Muscle of arm (tissue), 14 donors: ENCODE measurements at places on chromosomes 5 and 9.
A peak's percentile ranks its signal among the peaks of the same experiment; 100 is the strongest.

GRCh38 chr9:34630402-34631154 lies 1.7 kb upstream of the ARID3C start:
- DNase-seq: no peak

- no peak for DNase-seq
These were observed 75.1 kb downstream of the MRPS27 start for GRCh38 chr5:72244862-72245371.

DNA sequence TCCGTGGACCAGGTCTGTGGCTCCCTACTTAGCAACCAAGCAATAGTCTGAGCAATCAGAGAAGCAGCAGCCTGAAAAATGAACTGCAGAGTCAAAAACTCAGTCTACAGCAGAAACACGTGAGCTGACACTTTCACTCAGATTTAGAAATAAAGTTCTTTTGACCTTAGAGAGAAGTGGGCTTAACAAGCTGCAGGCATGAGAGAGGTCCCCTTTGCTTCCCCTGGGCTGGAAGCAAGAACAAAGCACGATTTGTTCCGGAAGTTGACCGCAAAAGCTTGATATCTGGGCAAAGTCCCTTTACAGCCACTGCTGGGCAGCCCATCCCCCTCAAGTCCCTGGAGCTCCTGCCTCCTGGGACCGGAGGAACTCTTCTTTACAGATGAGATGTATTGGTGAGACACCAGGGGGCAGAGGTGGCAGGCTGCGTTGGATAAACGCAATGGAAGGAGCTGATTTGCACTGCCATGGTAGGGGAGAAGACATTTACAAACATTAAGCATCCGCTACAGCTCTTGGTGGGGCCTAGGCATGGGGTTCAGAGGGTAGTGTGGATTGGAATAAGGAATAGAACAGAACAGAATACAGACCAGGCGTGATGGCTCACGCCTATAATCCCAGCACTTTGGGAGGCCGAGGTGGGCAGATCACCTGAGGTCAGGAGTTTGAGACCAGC lies 5.8 kb upstream of the SOWAHA start:
- no peak for DNase-seq

DNA sequence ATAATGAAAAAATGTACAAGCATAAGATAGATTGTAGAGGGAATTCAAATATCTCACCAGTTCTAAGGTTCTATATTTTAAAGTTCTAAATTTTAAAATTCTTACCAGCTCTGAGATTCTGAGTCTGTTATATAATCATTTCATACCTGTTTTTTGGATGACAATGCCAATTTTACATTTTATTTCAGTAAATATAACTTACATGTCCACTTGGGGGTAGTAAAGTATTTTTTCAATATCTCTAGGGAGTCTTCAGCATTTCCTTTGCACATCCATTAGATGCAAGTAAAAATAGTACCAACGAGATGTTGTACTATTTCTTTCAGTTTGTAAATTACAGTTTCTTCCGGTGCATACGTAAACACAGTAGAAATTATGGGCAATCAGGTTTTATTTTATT lies 25.7 kb downstream of the NMUR2 start:
- DNase-seq: no peak

DNA sequence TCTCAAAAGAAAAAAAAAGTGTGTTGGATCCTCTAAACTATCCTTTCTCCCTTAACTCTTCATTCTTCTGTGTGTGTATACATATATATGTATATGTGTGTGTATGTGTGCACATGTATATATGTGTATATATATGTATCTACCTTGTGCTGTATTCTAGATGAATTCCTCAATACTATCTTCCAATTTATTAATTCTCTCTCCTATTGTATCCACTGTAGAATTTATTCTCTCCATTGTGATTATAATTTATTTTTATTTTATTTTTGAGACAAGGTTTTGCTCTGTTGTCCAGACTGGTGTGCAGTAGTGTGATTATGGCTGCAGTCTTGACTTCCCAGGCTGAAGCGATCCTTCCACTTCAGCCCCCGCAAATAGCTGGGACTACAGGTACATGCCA lies 147.1 kb upstream of the ZNF618 start:
- no peak for DNase-seq

- no peak for DNase-seq
These were observed 228.2 kb downstream of the TLE1 start for GRCh38 chr9:81461196-81461595.

GRCh38 chr5:172594867-172595466 lies 46.1 kb upstream of the NEURL1B start:
- DNase-seq: no peak

DNA sequence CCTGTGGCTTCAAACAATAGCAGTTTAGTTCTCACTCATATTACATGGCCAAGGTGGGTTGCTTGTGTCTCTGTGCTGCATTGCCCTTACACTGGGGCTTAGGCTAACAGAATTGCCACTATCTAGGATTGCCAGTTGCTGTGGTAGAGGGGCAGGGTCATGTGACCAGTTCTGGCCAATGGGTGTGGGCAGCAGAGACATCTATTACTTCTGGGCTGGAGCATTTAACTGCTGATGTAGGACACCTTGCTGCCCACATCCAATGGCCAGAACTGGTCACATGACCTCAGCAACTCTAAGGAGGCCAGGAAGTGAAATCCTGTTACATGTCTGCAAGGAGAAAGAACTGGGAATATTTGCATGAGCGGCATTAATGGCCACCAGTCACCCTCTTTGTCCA lies 199.3 kb downstream of the C9orf152 start:
- DNase-seq: no peak

DNA sequence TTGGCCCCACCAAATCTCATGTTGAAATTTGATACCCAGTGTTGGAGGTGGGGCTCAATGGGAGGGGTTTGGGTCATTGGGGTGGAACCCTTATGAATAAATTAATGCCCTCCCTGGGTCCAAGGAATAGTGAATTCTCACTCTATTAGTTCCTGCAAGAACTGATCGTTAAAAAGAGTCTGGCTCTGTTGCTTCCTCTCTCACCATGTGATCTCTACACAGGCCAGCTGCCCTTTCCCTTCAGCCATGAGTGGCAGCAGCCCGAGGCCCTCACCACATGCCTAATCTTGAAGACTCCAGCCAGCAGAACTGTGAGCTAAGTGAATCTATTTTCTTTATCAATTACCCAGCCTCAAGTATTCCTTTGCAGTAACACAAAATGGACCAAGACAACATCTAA lies 106.0 kb downstream of the CAAP1 start:
- DNase-seq: no peak

- DNase-seq: no peak
These were observed 16.8 kb downstream of the ALDOB start for GRCh38 chr9:101418518-101419430.

DNA sequence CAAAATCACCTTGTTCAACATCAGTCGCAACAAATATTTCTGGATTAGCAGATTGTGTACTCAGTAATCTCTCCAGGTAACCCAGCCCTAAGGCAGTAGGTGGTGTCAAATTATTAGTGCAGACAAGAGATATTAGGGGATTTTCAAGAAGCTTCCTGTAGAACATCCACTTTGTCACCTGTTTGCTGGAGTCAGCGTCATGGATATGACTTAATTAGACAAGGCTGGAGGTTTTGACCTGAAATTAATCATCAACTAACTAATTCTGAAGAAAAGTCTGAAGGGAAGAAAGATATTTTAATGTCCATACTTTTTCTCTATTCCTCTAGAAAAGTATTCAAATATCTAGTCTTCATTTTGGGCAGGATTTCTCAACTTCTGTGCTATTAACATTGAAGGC lies 91.4 kb upstream of the CCDC112 start:
- DNase-seq: no peak

GRCh38 chr9:35522700-35523099 lies 32.8 kb downstream of the RUSC2 start:
- DNase-seq: no peak

- DNase-seq: no peak
These were observed 1595.9 kb upstream of the NUDT12 start for GRCh38 chr5:105158526-105158925.

DNA sequence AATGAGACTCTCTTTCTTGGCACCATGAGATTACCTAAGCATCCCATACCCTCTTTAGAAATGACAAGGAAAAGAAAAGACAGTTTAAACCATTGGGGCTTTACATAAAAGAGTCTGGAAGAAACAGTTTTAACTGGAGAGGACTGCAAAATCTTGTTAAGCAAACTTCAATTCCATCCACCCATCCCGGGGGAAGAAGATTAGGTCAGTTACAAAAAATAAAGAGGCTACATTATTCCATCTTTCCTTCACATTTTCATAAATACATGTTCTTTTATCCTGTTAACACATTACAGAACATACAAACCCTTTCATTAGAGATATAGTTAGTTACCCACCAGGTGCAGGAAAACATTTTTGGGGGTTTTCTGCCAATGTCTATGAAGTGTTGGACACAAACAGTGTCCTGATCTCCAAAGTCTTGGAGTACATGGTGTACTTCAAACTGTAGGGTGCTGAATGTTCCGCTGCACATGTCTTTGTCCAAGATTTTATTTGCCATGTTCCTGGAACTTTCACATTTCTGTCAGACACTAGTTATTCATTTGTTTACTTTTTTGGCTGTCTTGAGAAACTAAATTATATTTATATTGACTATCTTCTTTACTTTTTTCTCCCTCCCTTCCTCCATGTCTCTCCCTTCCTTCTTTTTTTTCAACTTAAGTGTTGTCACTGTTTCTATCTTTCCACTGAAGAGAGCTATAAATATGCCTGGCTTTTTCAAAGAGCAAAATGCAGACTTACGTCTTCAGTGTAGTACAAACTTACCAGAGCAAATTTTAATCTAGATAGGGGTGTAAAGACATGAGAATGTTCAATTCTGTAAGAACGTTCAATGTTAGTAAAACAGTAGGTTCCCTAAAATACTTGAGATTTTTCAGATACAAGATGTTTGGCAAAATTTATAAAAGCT lies 410.9 kb upstream of the PRR16 start:
- no peak for DNase-seq

GRCh38 chr9:115038178-115038577 lies 79.8 kb downstream of the TNC start:
- peak; percentile 37 for DNase-seq

- DNase-seq: no peak
These were observed 160.8 kb downstream of the DEPDC1B start for GRCh38 chr5:60538955-60539866.

DNA sequence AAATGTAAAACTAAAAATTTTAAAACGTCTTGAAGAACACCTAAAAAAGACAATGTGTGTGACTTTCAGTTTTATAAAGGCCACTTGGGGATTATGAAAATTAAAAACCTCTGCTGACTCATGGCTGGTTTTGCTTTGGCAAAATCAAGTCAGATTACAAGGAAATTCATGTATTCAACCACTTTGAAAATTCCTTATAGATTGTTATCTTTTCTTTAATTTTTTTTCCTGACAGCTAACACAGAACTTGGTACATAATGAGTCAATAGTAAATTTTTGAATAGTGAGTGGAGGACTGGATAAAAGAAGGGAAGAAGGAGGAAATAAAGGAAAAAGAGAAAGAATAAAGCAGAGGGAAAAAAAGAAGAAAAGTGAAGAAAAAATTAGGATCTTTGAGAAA lies 1774.7 kb upstream of the ACO1 start:
- no peak for DNase-seq

- no peak for DNase-seq
These were observed 416.3 kb downstream of the PIK3R1 start for GRCh38 chr5:68631884-68632283.

DNA sequence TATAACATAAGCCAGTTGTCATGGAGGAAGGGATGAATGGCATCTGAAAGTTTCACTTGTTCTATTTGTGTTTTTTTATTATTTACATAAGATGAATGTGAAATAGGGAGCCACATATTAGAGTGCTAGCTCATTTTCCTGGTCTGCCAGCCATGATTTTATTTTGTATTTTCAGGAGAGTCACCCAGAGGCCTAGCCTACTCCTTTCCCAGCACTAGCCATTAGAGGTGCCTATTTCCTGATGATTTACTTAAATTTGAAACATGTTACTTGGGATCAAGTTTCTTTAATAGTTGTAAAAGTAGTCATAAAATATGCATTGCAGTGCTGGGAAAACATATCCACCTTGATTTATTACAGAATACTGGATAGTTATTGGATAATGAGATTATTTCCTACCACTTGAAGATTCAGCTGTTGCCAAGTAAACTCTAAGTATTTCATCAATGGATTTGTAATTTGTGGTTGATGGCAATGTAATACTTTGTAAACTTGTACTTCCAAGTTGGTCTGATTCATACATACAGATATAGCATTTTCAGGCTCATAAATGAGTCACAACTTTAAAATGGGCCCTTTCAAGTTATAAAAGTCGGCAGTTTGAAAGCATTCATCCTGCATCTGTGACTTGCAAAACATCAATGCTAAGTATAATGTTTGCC lies 50.8 kb downstream of the KCNN2 start:
- no peak for DNase-seq

- no peak for DNase-seq
These were observed 3.6 kb upstream of the SPATA31D1 start for GRCh38 chr9:81984928-81985327.

DNA sequence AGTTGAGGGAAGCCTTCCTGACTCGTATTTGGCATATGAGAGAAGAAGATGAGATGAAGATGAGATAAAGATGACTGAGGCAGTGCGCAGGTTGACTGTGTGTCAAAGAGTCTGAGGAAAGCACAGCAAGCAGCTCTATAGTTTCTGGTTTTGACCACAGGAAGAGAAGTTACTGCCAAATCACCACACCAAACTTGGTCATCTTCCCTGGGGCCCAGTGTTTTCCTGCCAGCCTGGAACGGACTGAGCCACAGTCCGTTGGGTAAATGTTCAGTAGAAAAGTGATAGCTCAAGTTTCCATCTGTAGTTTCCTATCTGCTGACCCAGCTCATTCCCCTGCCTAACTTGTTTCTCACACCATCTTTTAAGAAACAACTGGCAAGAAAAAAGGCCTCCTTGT lies 80.7 kb upstream of the ADAMTS19 start:
- no peak for DNase-seq

- no peak for DNase-seq
These were observed 75.8 kb upstream of the PCSK5 start for GRCh38 chr9:75814667-75815066.

- no peak for DNase-seq
These were observed 92.1 kb downstream of the CAVIN4 start for GRCh38 chr9:100669968-100670367.

DNA sequence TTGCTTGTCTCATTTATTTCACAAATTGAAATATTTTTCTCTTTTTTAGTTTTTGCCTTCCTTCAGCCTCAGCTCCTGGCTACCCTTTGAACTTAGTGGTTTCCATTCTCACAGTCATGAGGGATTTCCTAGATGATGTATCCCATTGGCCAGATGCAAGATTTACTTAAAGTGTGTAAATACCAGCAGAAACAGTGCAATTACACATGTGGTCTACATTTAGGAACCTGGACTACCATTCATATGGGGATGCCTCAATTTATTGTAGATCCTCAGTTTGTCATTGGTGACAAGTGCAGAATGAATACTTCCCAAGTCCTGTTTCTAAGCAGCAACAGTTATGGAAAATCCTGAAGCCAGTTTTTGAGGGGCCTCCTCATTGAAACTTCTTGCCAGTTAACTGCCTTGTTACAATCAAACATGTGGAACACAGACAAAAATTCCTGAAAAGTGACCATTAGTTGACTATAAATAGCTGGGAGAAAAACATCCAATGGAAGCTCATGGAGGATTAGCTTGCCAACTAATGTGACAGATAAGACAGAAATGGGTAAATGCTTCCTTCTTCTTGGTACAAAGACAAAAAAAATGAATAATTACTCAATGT lies 113.6 kb upstream of the FER start:
- peak; percentile 57 for DNase-seq

- DNase-seq: no peak
These were observed 75.7 kb upstream of the TGFBR1 start for GRCh38 chr9:99029083-99029645.
